ENCODE measurements at places on chromosomes 5 and 9.
A peak's percentile ranks its signal among the peaks of the same experiment; 100 is the strongest.

DNA sequence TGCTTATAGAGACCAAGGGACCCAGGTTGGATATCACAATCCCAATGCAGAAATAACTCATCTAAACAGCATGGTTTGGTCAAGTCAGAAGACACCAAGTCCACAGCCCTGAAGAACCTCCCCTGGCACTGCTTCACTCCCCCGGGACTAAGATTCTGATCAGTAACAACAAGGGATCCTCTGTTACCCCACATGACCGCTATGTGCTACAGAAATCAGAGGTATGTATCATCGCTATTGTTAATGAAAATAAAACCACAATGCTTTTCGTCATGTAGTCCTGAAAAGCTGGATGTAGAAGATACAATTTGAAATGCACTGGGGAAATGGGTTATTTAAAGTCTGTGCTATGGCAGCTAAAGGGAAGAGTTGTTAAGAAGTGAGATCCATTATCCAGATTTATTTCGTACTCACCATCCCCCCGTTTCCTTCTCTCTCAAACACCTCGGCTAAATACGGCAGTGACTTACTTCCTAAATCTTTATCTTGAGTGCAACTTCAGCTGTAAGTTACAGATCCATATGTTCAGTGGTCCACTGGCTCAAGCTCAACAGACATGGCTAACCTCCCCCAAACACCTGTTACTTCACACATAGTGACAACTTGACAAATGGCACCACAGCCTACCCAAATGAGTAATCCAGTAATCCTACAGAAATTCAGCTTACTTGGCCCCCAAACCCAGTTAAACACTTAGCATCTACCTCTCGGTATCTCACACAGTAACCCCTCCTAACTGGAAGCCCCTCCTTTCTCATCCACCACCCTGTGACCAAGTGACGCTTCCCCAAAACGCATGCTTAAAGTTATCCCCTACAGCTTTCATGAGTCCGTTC is 129.2 kb downstream of the MYO10 start:
- no peak for DNase-seq

DNA sequence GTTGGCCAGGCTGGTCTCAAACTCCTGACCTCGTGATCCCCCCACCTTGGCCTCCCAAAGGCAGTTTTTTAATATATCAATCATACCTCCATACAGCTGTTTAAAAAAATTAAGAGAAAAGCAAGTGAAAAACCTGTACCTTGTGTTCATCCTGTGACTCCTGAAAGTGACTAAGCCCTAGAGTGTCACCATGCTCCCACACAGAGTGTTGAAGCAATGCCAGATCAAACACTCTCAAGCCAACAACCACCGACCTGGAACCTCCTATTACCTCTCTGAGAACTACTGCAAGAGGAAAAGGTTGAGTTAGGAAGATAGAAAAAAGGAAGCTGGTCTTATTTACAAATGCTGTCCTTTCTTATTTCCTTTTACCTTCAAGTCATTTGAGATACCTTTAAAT is 123.5 kb downstream of the RASEF start:
- no peak for DNase-seq

- no peak for DNase-seq
Measured at GRCh38 chr5:119328753-119329602, 26.8 kb upstream of the TNFAIP8 start.

DNA sequence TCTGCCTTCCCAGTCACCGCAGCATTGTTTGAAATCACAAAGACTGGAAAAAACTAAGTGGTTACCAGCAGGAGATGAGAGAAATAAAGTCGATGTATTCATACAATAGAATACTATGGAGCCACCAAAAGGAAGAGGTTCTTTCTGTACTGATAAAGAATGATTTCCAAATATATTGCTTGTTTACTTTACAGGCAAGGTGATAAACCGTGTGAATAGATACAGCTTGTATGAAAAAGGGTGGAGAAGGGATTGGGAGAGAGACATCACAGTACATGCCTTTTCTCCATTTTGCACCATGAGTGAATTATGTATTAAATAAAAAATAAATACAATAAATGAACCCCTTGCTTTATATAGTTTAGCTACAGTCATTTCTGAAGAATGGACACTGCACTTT is 91.7 kb downstream of the RFK start:
- no peak for DNase-seq

GRCh38 chr5:180313677-180314505 is 22.0 kb upstream of the MAPK9 start:
- DNase-seq = no peak

GRCh38 chr5:125411071-125411743 is 664.8 kb upstream of the ZNF608 start:
- no peak for DNase-seq

DNA sequence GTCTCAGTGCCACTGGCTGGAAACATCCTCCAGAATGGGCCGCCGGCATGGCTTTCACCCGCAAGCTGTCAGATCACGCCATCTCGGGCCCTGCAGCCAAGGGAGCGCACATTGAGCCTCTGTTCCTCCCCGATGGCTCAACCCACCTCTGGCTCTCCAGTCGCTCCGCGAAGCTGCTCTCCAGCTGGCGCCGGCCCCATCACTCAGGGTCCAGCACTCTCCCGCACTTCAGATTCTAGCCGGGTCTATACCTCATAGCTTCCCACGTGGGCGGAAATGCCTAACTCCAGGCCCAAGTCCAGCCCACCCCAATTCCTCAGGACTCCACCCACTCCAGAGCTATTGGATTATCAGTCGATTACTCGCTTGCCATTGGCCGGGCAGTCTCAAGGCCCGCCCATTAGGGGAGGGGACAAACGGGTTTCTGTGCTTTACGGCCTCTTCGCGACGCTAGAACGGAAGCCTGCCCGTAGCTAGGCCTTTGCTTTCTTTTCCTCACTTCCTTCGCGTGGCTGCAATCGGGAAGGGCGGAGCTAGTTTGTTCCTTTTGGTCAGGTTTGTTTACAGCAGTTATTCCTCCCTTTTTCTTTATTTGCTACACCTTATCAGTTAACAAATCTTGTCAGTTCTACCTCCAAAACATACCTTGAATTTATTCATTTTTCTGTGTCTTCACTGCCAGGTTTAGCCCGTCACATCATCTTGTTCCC is at the start of gene NOL6:
Gene NOL6 (minus strand): TSS at position 282 of the 710 bp plus-strand sequence. CDS start 82 bp downstream, at position 200.
- DNase-seq = peak; percentile 98

GRCh38 chr5:90056911-90057705 is 352.4 kb downstream of the CETN3 start:
- DNase-seq = peak; percentile 23

DNA sequence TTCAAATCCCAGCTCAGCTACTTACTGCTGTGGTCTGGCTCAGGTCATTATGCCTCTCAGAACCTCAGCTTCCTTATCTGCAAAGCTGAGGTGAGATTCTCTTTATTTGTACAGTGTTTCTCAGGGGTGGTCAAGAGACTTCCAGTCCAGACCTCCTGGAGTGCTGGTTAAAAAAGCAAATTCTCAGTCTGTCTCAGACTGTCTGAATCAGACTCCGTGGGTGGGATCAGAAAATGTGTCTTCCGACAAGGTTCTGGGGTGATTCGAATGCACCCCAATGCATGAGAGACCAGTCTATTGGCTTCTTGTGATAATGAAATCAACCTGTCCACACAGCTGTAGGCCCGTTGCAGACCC is 137.7 kb upstream of the SMIM23 start:
- no peak for DNase-seq

- DNase-seq = no peak
Measured at GRCh38 chr5:82537687-82538306, 259.6 kb upstream of the RPS23 start.

DNA sequence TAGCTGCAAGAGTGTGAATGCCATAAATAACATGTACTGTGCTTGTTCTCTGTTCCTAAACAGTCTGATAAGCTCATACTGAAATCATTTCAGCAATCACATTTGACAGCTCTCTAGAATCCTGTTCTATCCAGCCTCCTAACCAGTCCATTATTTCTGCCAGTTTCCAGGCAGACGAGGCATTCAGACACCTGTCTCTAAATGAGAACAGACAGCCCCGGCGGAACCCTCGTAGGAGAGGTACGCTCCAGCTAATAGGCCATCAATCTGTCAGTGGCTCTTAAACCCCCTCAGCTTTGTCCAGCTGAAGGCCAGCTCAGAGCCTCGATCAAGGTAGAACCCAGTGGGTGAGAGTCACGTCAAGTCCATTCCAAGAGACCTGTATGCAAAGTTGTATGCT is 272.3 kb downstream of the GLIS3 start:
- DNase-seq = no peak

DNA sequence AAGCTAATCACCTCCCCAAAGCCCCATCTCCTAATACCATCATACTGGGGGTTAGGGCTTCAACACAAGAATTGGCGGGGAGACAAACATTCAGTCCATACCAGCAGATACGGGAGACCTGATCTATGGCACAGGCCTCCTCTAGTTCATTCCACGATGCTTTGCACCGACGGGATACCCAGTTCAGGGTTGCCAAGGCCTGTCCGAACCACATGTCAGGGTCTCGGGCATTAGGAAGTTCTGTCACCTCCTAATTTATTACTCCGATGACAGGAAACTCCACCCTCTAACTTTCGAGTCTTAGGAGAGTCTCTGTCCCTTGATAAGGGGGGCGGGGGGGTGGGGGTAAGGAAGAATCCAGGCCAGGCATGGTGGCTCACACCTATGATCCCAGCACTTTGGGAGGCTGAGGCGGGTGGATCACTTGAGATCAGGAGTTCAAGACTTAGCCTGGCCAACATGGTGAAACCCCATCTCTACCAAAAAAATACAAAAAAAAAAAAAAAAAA is 23.8 kb upstream of the ANKRD33B start:
- DNase-seq = no peak

DNA sequence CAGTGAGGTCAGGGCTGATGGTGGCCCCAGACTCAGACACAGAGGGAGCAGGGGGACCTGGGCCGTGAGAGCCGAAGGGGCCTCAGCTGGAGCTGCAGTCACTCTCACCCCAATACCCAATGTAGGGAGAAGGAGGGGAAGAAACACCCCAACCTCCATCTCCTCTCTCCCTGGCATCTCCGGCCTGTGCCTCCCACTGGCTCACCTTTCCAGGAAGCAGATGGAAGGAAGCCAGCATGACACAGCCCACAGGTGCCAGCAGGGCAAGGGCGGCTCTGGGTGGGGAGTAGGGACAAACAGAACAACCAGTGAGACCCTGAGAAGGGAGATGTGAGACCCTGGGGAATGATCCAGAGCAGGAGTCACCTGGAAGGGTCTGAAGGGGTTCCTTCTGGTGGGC is 3.0 kb upstream of the CRB2 start:
- DNase-seq = no peak
